Activated CD8-positive, alpha-beta memory T cell treated with anti-CD3 and anti-CD28 coated beads, Interleukin-2, amount 10 ng/mL, durations not matched to agents 7 days and 5 days (primary cell): ENCODE measurements at places on chromosomes 4 and X. TPM values are rescaled to one million over a fixed set of nuclear protein-coding genes. Genes with fewer than 3 reads are reported as not detected.

Gene NPY2R
- not detected for total RNA-seq

Gene HGFAC
- total RNA-seq: not detected

DNA sequence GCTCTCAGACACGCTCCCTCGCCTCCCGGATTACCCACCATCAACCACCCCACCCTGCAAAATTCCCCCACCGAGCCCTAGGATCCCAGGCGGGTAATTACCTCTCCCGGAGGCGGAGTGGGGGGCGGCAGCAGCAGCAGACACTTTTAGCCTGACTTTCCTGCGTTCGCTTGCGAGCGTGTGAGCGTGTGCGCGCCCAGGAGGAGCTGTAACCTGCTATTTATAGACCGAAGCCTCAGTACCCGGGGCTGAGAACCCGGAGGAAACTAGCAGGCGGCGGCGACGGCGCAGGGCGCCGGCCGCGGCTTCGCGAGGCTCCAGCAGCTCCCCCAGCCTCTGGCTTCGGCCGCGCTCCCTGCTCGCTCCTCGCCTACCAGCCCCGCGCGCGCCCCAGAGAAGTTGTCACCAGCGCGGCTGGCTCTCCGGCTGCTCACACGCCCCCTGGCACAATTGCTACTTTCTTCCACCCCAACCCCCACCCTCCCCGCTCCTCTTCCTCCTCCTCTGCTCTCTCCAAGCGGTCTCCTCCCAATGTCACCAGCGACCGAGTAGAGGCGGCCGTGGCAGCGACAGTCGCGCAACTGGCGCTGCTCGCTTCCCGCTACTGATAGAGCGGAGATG is at the start of gene INPP4B:
Gene INPP4B (minus strand): TSS at position 194 of the 621 bp plus-strand sequence.
- DNase-seq: peak; percentile 55

DNA sequence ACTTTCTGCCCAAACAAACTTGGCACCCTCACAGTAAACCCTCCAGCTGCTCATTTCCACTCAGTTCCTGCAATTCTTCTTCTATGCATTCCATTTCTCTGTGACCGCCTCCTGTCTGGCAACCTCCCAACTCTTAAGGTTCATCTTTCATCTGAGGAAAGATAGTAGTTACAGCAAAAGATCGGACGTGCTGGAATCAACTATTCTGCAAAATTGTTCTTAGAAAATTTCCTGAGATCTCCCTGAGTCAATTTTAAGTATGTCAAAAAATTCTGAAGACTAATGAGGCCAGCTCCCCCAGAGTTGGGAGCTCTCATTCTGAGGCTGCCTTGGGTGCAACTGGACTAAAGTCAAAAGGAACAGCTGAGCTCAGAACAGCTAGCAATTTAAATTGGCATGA is 1026.0 kb downstream of the ADGRL3 start:
- DNase-seq: no peak

DNA sequence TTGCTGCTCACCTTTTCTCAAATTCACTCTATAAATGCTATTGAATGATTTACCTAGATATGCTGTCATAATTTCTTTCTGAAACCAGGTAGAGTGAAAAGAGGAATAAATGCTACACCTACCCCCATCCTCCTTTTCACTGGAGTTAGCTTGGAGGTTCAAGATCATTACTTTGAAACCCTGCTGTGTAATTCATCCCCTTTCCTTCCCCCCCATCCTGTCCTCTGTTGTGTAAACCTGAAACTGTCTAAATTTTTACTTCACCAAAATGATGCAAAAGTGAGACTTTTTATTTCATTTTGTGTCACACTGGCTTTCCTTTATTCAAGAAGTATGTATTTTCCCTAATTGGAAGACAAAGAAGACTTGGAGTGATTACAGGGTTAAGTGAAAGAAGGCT is 5.4 kb downstream of the ZCCHC18 start:
- DNase-seq: no peak

DNA sequence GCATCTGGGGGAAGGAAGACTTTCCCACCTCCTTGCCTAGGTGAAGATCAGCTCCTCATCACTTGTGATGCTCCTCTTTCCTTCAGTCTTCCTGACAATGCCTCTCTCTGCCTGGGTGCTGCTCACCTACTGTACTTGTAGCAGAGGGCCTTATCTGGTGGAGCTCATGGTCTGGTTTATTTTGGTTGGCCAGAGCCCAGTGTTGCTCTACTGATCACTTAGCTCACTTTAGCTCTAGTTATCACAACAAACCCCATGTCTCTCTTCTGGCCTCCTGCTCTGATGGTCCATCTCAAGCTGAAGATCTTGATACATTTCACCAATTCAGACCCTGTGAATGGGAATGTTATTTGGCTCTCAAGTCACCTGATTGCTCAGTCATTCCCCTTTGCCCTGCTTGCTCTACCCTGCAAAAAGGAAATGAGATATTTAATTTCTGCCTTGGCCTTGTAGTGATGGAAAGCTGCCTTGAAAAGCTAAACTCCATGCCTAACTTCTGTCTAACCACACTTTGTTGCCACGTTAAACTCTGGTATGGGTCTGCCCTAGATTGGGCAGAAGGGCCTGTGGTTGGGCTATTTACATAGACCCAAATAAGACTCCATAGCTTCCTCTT is 30.3 kb upstream of the ADH1C start:
- no peak for DNase-seq

- DNase-seq: no peak
Measured at GRCh38 chrX:38796946-38797345, 4.3 kb upstream of the MID1IP1 start.

GRCh38 chr4:68310651-68311247 is 39.1 kb downstream of the YTHDC1 start:
- DNase-seq: no peak

- no peak for DNase-seq
Measured at GRCh38 chrX:50469206-50469605, 1.4 kb downstream of the DGKK start.

DNA sequence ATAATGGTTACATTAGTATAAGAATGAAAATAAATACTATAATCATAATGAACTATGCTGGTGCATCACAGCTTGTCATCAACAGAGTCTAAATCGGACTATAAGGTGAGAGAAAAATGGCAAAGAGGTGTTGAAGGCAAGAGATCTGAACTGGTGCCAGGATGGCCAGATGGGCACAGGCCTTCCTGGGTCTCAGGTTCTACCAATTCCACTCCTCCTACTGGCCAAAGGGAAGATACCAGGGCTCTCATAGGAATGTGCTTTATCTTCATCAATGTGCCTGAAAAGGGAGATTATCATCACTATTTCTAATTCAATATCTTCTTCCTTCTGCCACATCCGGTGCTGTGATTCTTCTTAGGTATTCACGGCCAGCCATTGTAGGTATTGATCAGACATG is 107.6 kb downstream of the GASK1B start:
- no peak for DNase-seq
